ENCODE measurements at places on chromosomes 12 and 14.
A peak's percentile ranks its signal among the peaks of the same experiment; 100 is the strongest.

- DNase-seq = no peak
These were observed 135.9 kb downstream of the PAH start for GRCh38 chr12:102781117-102781516.

DNA sequence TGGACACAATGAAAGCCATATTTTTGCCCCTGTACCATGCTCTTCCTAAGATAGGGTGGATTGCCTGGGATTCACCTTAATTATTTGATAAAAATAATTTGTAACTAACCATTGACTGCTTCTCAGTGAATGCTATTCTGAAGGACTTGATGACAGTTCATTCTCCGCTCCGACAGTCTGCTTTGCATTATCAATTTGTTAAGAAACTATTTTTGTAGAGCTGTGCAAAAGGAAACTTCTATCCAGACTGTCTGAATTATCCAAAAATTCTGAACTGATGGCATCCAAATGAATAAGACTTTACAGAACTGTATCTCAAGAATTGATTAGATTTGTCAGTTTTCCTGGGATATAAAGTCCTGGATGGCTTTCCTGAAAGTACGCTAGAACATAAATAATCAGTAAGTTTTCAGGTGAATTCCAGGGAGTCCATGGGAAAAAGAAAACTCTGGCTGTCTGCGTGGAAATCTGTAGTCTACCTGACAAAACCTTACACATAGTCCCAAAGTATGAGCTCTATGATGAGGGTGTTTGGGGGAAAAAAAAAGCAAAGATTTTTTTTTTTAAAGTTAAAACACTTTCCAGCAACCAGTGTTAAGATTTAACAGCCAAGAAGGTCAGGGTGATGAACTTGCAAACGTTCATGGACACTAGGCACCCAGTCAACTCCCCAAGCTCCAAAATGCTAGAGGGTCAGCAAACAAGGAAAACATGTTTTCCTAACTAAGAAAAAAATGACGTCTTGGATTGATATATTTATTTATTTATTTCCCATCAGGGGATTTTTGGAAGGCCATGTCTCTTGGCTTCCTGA, 291.1 kb upstream of the TBX3 start:
- no peak for DNase-seq

- peak; percentile 66 for DNase-seq
These were observed 717 bp downstream of the PPHLN1 start for GRCh38 chr12:42326541-42327226.

GRCh38 chr12:64792128-64792527, 32.3 kb upstream of the TBC1D30 start:
- DNase-seq = no peak

- peak; percentile 48 for DNase-seq
These were observed 263.8 kb upstream of the DIO2 start for GRCh38 chr14:80475074-80475473.

- DNase-seq = no peak
These were observed 26.3 kb downstream of the EML1 start for GRCh38 chr14:99819514-99819913.

DNA sequence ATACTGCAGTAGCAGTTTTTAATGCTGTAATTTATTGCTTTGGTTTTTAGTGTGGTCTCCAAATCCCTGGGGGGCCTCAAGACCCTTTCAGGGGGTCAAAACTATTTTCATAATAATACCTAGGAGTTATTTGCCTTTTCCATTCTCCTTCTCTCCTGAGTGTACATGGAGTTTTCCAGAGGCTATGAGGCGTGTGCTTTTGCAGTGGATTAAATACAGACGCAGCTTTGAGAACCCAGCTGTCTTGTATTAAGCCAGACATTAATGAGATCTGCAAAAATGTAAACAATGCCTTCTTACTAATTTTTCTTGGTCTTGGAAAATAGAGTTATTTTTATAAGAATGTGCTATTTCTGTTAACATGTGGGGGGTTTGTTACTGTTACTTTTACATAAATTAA, 68.6 kb downstream of the SLC25A47 start:
- peak; percentile 87 for DNase-seq

- peak; percentile 11 for DNase-seq
These were observed 28.5 kb downstream of the CDKN1B start for GRCh38 chr12:12745576-12746211.

GRCh38 chr12:72957454-72957853, 685.3 kb downstream of the TRHDE start:
- DNase-seq = no peak
